Activated naive CD4-positive, alpha-beta T cell treated with anti-CD3 and anti-CD28 coated beads for 36 hours (primary cell): ENCODE measurements at places on chromosomes 5 and 9.
A peak's percentile ranks its signal among the peaks of the same experiment; 100 is the strongest.

DNA sequence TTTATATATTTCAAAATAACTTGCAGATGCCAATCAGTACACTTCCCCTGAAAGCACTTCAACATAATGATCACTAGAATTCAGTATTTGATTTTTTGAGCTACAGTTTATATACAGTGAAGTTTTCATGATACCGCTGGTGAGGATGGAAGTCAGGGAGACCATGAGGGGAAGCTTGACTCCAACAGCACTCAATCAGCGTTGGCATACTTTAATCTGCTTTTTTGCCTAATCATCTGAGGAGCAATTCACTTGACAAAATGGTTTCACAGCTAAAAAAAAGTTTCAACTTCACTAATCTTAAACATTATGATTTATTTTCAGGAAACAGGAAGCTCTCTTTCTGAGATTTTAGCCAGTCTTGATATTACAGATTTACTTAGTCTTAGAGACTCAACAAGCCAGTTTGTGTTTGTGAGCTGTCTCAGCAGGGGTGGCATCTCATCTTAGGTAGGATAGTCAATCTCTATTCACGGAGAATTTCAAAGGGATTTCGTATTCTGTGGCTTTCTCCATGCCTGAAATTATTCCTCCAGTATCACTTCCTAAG is 111.4 kb upstream of the ARRDC3 start:
- DNase-seq = no peak

GRCh38 chr9:137138722-137139467 is at the start of gene GRIN1:
Gene GRIN1 (plus strand): TSS chr9:137139154. CDS start chr9:137139487, 333 bp downstream.
- no peak for DNase-seq

- no peak for DNase-seq
Measured at GRCh38 chr5:132199116-132199680, 28.5 kb downstream of the P4HA2 start.

- no peak for DNase-seq
Measured at GRCh38 chr5:151255621-151256286, 2.8 kb downstream of the GM2A start.

GRCh38 chr5:137346281-137346680 is 152.8 kb downstream of the SPOCK1 start:
- no peak for DNase-seq

- peak; percentile 74 for DNase-seq
Measured at GRCh38 chr5:124649491-124650146, 96.8 kb downstream of the ZNF608 start.

DNA sequence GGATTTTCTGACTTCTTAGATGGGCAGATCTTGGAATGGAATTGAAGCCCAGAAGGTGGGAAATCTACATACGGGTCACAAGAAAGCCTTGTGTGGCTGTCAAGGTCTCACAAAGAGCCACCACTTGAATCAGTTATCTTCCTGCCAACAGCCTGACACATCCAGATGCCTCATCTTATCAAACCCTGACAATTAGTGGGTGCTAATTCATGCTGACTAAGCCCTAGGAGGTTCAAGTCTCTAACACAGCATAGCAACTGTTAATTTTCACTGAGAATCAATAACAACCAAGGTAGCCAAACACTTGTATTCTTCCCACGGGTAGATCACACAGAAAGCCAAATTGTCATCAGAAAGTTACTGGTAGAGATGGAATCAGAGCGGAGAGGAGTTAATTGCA is 222.2 kb downstream of the TMEM167A start:
- no peak for DNase-seq

DNA sequence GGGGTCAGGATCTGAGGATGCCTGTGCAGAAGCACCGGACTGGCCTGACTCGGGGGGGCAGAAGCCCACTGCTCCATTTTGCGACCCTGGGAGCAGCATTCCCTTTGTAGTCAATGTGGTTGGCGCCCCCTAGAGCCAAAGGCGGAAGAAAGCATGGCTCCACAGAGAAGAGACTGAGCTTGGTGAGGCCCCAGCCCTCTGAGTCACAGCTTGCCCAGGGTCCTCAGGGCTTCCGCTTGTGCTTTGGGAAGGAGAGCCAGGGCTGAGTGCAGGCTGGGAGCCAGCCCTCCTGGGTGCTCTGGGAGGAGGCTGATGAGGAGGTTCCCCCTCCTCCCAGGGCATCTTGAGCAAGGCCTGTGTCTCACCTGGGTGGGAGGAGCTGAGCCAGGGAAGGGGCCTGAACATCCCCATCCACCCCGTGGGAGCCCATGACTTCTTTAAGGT is 5.5 kb upstream of the AQP3 start:
- DNase-seq = peak; percentile 82

GRCh38 chr9:127140842-127141675 is 18.6 kb upstream of the ANGPTL2 start:
- DNase-seq = no peak

DNA sequence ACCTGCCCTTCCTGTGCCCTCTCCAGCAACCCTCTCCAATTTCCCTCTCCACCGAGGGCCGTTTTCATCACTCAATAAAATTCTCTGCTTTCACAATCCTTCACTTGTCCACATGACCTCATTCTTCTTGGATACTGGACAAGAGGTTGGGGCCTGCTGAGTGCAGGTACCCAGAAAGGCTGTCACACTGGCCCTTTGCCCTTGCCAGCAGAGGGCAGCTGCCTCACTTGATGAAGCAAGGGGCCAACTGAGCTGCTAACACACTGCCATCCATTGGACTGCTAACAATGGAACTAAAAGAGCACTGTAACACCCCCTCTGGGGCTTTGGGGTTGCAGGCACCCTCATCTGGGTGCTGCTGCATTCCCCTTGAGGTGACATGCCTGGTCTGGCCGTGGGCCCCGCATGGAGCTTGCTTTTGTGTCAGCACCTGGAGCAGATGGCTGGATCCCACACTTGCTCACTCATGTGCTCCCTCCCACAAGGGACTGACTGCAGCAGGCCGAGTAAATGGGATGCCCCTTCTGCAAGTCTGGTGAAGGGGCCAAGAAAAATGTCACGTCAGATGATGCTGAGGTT is 308.1 kb upstream of the ADCY2 start:
- DNase-seq = no peak

- no peak for DNase-seq
Measured at GRCh38 chr9:7164440-7165330, 406.9 kb downstream of the KDM4C start.

- no peak for DNase-seq
Measured at GRCh38 chr5:6401410-6401809, 23.1 kb upstream of the MED10 start.

GRCh38 chr5:21159510-21160059 is 1171.6 kb upstream of the CDH18 start:
- no peak for DNase-seq

GRCh38 chr9:16487915-16488314 is 382.6 kb downstream of the BNC2 start:
- no peak for DNase-seq

GRCh38 chr5:66993882-66994281 is 202.7 kb downstream of the CD180 start:
- DNase-seq = no peak

- DNase-seq = no peak
Measured at GRCh38 chr9:15276328-15276938, 30.6 kb downstream of the TTC39B start.

DNA sequence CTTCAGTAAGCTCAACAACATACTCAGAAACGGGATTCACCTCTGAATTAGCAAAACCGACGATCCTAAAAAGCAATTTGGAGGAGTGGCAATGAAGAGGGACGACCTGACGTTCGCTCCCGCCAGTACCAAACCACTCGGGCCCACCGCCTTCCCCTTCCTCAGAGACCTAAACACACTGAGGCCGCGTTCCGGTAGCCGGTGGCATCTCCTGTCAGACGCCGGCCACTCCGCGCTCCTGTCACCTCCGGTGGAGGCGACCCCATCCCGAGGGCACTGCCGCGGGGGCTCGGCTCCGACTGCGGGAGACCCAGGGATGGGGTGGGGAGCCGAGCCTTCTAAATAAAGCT is 617 bp downstream of the PPP6C start:
- DNase-seq = peak; percentile 47

- DNase-seq = no peak
Measured at GRCh38 chr5:4375640-4376039, 764.5 kb upstream of the ADAMTS16 start.

- DNase-seq = no peak
Measured at GRCh38 chr9:9399982-9400381, 1212.8 kb downstream of the PTPRD start.

DNA sequence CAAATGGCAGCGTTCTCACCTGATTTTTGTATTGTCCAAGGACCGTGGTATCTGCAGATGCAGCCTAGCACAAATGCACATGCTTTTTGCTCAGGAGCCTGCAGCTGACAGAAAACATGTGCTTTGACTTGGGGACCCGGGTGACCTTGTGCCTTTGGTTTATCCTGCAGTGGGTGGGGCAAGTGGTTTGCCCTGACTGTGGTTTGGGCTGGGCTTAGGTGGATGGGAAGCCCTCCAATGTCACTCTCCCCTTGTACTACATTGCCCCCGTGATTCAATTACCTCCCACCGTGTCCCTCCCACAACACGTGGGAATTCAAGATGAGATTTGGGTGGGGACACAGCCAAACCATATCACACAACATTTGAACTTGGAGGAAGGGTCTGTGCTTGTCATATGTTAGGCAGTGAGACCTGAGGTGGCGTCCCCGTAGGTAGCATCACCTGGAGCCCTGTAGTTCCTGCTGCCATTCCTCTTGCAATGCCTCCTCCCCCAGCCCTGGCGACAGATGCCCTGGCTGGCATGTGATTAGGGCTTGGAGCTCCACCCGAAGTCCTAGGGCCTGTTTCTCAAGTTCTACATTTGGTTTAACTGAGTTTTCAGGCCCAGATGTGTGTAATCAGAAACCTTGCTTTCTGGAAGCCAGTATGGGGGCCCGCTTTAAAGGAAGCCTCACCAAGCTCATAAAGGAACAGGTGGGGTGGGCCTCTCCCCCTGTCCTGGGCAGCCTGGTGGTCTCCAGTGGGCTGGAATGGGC is 2.1 kb downstream of the ANKRD33B start:
- no peak for DNase-seq

DNA sequence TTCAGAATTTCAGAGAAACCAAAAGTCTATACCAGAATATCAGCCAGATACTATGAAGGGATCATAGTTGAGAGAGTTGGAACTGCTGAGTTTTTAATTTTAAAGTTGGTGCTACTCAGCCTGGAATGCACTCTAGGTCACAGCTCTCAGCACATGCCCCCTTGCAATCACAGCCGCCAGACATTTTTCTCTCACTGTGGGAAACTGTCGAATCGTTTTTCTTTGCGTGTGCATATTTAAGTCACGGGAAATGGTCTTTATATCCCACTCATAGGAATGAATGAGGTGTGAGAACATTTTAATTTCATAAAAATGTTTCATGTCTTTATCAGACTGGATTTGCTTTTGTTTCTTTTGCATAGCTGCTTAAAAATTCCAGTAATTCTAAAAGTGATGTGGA is 12.2 kb upstream of the SPDL1 start:
- DNase-seq = no peak

- no peak for DNase-seq
Measured at GRCh38 chr9:13446938-13447842, 167.7 kb upstream of the MPDZ start.

GRCh38 chr5:128483738-128484137 is 54.3 kb downstream of the FBN2 start:
- no peak for DNase-seq

DNA sequence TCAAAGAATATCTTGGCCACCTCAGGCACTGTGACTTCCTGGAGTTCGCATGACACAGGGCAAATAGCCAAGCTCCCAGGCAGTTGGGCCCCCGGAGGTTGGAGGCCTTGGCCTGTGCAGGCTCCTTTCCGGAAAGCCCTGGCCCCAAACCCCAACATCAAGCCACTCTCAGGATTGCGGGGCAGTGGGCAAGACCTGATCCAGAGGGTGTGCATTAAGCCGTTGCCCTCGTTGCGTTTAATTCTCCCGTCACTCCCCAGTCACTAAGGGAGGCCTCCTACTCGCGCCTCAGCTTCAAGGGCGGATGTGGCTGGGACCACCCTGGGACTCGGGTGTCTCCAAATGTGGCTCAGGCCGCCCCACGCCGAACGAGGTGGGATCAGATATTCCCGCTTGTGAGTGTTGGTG is 60.1 kb downstream of the TMEM174 start:
- DNase-seq = no peak

DNA sequence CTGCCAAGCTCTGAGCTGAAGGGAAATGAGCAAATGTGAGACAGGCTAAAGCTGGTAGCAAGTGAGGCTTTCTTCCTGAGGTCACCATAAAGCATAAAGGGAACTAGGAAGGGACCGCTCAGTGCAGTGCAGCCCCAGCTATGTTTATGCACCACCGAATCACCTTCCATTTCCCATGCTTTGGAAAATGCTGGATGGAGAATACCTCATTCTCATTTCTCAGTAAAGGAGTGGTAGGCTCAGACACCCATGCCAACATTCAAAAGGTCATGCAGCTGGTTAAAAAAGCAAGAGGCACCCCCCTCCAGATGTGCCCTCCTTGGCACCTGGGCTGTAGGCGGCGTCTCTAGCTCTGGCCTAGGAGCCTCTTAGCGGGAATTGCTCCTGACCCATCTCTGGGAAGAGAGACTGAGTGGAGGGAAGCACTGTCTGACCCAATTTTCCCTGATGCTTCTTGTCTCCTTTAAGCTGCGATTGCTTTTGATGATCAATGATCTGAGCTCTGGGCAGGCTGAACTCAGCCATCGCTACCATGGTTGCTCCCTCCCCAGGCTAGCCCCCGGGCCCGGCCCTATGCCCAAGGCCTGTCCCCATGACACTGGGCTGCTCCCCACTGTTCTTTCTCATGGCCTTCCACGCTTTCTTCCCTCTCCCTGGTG is 58.7 kb downstream of the ZNF354C start:
- DNase-seq = no peak
